ENCODE measurements at places on chromosomes 6 and 20.
A peak's percentile ranks its signal among the peaks of the same experiment; 100 is the strongest.

DNA sequence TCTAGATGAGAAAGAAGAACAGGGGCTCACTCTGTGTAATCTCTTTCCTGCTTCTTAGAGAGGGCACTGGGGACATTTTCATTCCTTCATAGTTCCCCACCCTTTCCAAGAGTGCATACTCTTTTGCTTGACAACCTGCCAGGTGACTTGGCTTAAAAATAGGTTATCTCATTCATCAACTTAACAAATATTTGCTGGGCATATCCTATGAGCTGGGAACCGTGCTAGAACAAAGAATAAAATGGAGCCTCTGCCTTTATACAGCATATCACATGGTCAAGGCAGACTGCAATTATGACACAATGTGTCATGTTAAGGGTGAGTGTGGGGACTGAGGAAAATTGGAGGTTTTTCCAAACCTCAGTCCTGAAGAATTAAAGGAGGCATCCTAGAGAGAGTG lies 209.8 kb upstream of the FOXA2 start:
- no peak for DNase-seq

DNA sequence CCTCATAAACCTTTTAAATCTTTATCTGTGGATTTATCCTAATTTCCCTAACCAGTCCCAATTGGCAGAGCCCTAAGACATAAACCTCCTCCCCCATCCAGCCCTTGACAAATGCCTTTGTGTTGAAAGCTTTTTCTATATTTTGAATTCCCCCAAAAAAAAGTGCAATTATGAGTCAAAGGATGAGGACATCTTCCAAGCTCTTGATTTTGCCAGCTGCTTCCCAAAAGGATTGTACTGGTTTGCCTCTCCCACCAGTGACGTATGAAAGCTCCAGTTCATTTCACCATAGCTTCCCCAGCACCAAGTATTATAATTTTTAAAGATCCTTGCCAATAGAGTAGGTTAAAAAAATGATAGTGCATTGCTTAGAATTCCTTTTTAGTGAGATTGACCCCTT lies 38.9 kb downstream of the SIRPA start:
- no peak for DNase-seq

DNA sequence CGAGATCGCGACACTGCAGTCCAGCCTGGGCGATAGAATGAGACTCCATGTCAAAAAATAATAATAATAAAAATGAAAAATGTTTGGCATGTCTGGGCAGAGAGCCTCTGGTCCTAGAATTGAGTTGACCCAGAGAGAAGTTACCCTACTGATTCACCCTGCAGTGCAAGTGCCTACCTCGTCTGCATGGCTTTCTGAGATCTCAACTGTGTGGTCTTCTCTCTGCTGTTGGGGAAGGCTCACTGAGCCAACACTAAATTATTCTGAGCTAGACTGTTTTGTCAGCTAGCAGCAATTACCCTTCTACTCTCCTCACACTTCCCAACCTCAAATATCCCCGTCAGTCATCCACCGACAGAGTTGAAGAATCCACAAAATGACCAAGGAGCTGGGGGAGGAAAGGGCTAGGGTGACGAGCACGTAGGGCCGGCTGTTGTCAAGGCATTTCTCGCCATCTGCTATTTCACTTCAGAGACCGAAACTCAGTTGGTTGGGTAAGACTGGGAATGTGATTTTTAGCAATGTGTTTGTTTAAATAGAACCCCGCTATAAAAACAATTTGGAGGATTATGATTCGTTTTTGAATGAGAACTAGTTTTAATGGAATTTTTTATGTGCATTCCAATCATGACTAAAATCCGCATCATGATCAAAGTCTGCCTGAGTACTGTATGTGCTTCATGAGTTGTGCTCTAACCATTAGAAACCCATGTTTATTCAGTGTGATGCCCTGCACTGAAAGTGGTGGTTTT lies 9.4 kb downstream of the MAS1 start:
- DNase-seq = no peak

DNA sequence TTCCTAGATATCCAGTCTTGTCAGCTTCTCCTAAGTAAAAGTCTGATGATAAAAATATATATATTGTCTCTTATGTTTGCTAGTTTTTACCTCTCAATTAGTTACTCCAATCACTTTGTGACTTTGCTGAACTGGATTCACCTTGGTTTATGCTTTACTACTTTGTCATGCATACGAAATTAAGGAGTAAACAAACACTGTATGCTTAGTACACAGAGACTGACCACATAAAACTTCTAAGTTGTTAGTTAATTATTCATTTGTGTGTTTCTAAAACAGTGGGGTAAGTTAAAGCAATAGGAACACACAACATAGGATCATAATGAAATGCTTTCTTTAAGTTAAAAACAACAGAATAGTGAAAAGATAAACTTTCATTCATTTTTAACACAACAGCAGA lies 877.3 kb upstream of the MAP3K7 start:
- no peak for DNase-seq

- DNase-seq = no peak
Measured at GRCh38 chr20:34001378-34001777, 7.7 kb downstream of the RALY start.

DNA sequence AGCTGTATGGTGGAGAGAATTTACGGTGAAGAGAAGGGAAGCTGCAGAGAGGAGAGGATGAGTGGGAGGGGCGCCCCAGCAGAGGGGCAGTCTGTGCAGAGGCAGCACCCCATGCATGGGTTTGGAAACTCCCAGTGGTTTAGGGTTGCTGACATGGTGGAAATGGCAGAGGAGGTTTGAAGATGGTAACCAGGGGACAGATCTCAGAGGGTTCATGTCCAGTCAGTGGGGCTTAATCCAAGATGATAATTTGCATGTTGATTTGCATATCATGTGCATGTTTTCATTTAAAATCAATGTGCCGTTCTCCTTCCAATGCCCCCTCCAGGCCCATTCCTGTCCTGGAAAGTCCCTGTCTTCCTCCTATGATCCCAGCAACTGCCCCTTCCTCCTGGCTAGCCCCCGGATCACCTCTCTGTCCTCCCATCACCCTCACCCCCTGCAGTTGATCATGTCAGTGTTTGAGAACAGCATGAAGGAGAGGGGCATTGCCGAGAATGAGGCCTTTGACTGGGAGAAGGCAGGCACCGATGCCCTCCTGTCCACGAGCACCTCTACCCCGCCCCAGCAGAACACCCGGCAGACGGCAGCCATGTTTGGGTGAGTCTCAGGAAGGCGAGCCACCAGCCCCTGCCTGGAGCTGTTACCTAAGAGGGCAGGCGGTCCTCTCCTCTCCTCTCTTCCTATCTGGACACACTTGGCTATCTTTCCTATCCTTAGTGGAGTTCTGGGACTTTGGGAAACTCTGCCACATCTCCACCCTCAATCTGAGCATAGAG lies 14.3 kb downstream of the TTBK1 start:
- no peak for DNase-seq

DNA sequence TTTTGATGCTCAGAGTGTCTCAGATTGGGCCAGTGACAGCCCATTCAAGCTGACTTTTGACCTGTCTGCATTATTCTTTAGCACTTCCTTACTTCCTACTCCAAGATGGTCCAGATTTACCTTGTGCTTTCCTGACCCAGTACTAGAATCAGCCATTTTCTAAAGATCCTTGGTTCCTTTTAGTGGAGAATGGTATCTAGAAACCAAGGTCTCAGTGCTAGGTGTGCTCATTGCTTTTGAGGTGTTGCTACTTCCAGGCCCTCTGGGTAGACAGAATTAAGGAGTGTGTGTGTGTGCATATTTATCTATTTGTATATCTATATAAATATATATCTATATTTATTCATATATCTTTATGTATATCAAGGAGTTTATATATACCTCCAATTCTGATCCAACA lies 67.3 kb upstream of the UTRN start:
- no peak for DNase-seq

DNA sequence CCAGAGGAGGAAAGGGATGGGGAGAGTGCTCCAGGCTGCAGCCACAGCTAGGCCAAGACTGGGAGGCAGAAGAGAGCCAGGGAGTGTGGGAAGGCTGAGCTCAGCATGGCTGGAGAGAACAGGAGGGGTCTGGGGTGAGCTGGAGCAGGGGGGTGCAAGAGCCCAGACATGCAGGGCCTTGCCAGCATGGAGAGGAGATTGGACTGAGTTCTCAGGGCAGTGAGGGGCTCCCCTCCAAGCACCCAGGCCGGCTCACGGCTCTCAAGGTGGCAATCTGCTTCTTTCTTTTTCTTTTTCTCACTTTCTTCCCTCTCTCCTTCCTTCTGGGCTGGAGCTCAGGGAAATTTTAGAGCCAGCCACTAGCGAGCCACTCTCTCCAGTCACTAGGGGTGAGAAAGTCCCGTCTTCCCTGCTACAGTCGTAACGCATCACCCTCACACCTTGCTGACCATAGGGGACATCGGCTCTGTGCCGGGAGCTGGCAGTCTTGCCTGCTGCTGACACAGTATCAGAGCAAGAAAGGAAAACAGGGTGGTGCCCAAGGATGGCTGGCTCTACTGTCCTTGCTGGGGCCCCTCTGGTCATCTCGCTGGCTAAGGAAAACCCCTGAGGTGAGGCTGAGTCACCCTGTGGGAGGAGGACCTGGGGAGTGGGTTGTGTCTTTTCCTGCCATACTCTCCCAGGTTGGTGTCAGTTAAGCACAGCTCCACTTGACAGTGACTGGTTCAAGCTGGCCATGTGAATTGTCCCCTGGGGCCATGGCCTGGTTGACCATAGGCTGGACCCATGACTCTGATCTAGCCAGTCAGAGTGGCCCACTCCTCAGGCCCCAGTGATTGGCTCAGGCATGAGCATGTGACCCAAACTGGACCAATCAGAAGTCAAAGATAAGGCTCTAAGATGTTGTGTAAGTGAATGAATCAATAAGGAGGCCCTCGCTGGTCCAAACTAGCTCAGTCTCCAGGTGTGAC lies 135.1 kb upstream of the PMEPA1 start:
- no peak for DNase-seq

- no peak for DNase-seq
Measured at GRCh38 chr6:50272611-50273010, 222.9 kb upstream of the DEFB112 start.

DNA sequence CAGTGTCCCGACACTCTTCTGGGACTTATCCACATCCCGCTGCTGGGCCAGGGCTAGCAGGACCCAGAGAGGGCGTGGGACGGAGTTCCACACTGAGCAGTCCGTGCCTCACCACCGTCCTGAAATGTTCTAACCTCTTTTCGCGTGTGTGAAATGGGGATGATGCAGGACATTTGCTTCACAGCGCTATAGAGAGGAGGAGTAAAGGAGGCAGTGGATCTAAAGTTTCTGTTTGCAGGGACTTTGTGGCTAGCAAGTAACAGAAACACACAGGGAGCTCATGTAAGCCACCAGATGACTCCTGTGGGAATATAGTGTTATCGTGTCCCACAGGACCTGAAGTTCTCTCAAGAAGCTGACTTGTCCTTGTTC lies 634 bp downstream of the ITPA start:
- no peak for DNase-seq

DNA sequence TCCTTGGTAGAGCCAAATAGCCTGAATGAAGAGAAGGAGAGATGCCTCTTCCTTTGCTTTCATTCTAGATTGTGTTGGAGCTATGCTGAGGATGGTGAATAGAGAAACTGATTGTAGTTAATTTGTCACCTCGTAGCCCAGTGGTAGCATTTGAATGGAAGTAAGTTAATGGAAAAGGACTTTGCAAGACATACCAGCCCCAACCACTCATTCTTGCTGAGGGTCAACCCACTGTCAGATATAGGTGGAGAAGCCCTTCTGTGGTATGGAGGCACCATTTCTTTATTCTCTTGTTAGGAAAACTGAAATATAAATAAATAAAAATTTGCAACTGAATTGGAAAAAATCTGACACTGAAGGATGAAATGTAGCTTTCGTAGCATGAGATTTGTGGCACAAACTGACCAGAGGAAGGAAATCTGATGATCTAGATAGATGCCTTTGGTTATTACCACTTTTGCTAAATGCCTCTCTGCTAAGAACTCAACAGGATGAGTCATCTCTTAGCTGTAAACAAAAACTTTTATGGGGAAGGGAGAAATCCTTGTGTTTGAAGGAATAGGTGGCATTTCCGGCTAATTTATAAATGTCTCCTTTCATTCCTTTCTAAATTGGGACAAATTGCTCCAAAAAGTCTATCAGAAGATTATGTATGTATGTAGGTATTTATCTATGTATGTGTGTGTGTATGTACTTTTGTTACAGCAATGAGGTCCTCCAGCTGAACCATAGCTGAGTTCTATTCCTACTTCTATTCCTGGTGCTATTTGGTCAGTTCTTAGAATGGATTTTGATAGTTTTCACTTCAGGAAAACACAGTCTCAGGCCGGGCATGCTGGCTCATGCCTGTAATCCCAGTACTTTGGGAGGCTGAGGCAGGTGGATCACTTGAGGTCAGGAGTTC lies 76.5 kb upstream of the SUPT3H start:
- DNase-seq = no peak

DNA sequence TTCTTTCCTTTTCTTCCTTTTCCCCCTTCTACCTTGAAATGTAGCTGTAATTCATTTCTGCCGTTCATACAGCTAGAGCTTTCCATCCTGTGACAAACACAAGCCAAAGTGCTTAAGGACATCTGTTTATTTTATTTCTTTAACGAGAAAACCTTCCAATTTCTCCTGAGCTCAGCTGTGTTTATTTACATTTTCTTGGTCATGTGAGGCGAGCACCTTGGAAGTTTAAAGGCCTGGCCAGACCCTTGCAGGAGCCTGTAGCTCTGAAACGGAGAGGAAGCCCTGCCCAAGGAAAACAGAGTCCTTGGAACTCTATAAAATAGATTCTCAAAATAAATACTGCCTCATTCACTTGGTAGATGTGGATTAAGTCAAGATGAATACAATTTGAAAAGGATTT lies 223.1 kb downstream of the EYA2 start:
- DNase-seq = no peak

DNA sequence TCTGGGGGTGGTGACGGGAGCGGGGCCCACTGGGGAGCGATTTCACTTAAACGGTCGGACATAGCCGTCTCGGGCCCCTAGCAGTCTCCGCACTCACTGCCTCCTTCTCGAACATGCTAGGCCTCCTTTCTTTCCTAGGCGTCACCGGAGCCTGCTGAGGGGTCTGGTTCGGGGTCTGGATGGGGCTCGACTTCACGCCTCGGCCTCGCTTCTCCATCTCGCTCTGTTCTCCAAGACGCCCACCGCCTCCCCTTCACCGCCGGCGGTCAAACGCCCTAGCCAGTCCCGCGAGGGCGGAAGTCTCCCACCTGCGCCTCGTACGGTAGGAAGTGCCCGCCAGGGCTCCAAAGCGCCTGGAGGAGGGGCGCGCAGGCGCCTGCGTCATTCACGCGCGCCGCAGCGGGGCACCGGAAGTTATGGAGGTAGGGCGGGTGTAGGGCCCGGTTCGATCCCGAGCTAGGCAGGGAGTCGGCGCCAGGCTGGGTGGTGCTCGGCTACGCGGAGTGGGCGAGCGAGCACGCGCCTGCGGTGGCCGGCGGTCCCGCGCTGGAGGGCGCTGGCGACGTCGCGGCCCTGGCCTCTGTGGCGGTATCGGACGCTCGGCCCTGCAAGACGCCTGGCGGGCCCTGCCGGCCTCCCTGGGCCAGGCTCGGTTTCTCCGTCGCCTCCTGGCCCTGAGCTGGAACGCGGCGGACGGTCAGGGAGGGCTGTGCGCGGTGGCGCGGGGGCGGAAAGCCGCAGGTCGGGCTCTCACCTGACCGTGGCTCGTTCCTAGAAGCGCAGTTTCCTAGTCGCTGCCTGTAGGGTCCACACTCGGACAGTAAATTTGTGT lies at the start of the genes DYNLT2 and ERMARD:
TSS of gene DYNLT2 (minus strand) at position 331 of the 832 bp plus-strand sequence. CDS start at position 217, 114 bp downstream.
TSS of gene ERMARD (plus strand) at position 381 of the 832 bp plus-strand sequence. CDS start at position 417, 36 bp downstream.
- peak; percentile 97 for DNase-seq

DNA sequence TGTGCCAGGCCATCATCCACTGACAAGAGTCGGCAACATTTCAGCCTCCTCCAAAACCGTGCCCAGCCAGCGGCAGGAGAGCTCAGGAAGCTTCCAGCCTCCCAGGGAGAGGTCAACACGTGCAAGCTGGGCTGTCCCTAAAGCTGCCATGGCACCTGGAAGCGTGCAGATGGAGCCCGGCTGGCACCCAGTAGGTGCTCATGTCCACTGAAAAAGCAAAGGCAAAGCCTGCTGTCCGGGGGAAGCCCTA lies 14.4 kb upstream of the TLDC2 start:
- no peak for DNase-seq

All from left forelimb (tissue), 1 donor.